Stimulated activated CD4-positive, alpha-beta T cell treated with anti-CD3 and anti-CD28 coated beads, Interleukin-1b, Interleukin-23, amount 100 ng/mL, for 1 hour (primary cell): ENCODE measurements at places on chromosomes 12 and 14.

GRCh38 chr12:5899675-5900074 lies 45.4 kb downstream of the ANO2 start:
- no peak for DNase-seq

DNA sequence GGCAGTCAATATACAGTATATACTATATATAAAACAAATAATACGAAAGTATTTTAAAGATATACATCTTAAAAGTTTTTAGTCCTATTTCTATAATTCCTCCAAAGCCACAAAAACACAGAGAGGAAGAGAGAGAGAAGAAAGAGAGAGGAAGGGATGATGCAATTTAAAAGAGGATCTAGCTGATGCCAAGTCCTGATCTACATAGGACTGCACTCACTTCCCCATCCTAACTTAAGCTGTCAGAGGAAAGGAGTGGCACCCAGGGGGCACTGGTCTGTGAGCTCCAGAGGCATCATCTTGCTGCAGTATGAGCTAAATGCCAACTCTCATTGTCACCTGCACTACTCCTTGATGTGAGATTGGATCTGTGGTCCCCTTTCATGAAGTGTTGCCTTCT lies 95.8 kb downstream of the C12orf42 start:
- DNase-seq, result no peak

DNA sequence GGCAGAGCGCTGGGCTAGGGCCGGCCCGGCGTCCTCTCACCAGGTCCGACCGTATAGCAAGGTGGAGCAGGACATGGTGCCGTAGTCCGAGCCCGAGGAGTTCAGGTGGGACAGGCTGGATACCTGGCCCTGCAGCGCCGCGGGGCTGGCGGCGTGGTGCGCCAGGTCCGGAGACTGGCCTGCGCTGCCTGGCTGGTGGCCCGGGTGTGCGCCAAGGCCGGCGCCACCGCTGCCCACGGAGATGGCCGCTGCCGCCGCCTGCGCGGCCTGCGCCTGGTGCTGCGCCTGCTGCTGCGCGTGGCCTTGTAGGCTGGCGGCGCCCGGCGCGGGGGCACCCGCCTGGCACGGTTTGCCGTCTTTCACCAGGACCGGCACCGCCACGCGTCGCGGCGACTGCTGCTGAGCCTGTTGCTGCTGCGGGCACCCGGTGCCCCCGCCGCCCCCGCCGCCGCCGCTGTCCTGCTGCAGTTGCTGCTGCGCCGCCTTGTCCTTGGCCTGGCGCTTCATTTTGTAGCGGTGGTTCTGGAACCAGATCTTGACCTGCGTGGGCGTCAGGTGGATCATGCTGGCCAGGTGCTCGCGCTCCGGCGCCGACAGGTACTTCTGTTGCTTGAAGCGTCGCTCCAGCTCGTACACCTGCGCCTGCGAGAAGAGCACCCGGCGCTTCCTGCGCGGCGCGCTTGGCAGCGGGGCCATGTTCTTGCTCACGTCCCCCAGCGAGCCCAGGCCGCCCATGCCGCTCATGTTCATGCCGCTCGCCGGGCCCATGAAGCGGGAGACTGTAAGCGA lies 2.6 kb downstream of the NKX2-1 start:
- DNase-seq, result no peak

- DNase-seq, result no peak
Measured at GRCh38 chr12:56143217-56143616, 9.2 kb upstream of the MYL6B start.

GRCh38 chr12:57518920-57519795 lies 1.2 kb downstream of the DDIT3 start:
- no peak for DNase-seq

- DNase-seq, result no peak
Measured at GRCh38 chr14:105470350-105471296, 4.0 kb upstream of the CRIP2 start.

DNA sequence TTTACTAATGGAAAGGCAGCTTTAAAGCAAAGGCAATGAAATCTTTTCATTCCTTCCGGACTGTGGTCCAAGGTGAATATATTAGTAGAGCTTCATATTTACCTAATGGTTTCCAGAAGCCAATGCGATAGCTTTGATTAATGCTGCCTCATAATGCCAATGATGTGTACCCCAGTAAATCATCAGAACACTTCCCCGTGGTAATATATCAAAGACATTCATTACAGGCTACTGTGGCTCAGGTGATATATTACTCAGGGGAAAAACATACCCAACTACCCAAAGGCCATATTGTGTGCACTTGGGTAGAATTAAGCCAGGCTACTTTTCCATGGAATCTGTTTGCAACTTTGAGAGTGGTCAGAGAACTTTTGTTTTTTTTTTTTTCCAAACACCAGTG lies 69.4 kb upstream of the DACT1 start:
- DNase-seq, result no peak

DNA sequence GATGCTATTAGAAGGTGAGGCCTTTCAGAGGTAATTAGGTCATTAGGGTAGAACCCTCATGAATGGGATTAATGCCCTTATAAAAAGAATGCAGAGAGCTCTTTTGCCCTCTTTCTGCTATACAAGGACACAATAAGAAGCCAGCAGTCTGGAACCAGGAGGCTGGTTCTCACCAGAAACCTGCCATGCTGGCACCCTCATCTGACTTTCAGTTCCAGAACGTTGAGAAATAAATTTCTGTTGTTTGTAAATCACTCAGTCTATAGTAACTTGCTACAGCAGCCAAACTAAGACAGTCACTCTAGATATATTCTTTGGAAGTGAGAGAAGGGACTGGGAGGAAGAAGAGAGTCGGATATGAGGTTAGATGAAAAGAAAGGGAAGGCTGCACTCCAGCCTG lies 125.0 kb upstream of the MYF6 start:
- DNase-seq, result no peak

- DNase-seq, result no peak
Measured at GRCh38 chr12:89856431-89856830, 147.8 kb upstream of the ATP2B1 start.

- DNase-seq, result no peak
Measured at GRCh38 chr12:71686658-71687025, 760 bp downstream of the TMEM19 start.

- no peak for DNase-seq
Measured at GRCh38 chr12:40175045-40175444, 49.8 kb upstream of the LRRK2 start.

DNA sequence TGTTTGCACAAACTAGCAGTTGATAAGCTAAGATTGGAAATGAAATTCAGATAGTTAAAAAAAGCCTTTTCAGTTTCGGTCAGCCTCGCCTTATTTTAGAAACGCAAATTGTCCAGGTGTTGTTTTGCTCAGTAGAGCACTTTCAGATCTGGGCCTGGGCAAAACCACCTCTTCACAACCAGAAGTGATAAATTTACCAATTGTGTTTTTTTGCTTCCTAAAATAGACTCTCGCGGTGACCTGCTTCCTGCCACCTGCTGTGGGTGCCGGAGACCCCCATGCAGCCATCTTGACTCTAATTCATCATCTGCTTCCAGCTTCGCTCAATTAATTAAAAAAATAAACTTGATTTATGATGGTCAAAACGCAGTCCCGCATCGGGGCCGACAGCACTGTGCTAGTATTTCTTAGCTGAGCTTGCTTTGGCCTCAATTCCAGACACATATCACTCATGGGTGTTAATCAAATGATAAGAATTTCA lies 335.6 kb downstream of the TMEM121 start:
- no peak for DNase-seq

GRCh38 chr14:52873694-52874093 lies 77.2 kb downstream of the FERMT2 start:
- no peak for DNase-seq

- DNase-seq, result no peak
Measured at GRCh38 chr12:26434299-26435068, 239.1 kb downstream of the SSPN start.

- DNase-seq, result no peak
Measured at GRCh38 chr12:116346741-116347140, 69.2 kb upstream of the MED13L start.

DNA sequence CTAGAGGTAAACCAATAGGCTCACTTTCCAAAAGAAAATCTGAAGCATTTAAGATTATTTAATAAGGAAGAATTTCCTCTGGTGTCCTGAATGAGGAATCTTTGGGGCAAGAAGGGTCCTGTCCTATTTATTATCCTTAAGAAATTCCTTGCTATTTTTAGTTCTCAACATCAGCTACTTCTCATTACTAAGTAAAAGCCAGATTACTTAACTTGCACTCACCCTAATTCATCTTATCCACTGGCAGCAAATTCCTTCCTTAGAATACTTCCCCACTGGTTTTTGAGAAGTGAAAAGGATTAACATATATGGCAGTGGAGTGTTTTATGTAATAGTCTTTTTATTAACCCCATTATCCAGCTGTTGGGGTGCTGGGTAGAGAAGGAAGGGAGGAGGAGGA lies 767.7 kb downstream of the DIO2 start:
- DNase-seq, result no peak

GRCh38 chr12:20383612-20384011 lies 15.3 kb downstream of the PDE3A start:
- DNase-seq, result no peak

DNA sequence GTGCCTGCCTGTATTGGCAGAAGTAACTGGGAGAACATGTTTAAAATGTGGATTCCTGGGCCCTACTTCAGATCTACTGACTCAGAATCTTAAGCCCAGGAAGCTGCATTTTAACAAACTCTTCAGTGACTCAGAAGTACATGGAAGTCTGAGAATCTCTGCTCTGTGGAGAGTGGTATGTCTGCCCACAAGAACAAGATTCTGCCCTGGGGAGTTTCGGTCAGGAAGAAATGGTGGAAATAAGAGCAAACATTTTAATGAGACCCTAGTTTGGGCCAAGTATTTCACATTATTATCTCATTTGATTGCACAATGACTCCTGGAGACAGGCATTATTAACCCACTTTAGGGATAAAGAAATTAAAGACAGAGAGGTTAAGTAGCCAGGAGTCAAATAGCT lies 8.2 kb downstream of the ALDH1L2 start:
- no peak for DNase-seq

- DNase-seq, result no peak
Measured at GRCh38 chr14:101127224-101127623, 223.7 kb upstream of the RTL1 start.

- no peak for DNase-seq
Measured at GRCh38 chr14:69346710-69347109, 51.4 kb downstream of the ERH start.

DNA sequence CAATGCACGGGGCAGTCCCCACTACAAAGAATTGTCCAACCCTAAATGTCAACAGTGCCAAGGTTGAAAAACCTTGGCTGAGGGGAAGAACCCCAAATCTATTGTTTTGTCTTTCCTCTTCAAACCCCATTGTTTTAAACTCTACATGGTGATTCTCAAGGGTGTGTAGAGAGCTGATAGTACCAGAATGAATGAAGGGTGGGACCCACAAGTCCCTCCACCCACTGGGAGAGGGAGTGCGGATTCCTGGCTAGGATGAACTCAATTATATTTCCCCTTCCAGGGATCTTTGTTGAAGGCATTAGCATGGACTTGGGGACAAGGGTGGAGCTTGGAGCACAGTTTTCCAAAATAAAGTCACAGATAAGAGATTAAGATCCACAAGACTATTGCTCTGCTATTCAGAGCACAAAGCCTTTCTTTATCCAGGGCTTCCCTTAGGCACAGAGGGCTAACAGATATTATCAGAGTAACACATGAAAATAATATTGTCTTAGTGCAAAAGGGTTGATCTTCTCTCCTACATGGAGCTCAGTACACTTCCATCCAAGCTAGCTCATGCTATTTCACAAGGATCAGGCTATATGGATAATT lies 755.1 kb upstream of the TBX3 start:
- DNase-seq, result no peak

DNA sequence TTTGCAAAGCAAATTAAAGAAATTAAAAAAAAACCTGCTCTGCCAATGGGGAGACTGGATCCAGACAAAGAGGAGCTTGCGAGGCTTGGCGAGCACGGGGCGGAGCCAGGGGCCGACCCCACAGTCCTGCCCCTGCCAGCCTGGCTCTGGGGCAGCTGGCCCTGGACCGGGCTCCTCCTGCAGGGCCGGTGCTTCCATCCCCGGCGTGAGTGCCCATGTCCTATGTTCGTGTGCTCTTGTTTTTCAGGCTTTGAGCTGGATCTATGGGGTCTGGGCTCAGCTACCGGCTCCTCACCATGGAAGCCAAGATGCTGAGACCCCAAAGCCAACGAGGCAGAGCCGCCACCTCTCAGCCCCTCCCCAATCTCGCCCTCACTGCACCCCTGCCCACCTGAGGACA lies 176.8 kb downstream of the KIF26A start:
- DNase-seq, result no peak

DNA sequence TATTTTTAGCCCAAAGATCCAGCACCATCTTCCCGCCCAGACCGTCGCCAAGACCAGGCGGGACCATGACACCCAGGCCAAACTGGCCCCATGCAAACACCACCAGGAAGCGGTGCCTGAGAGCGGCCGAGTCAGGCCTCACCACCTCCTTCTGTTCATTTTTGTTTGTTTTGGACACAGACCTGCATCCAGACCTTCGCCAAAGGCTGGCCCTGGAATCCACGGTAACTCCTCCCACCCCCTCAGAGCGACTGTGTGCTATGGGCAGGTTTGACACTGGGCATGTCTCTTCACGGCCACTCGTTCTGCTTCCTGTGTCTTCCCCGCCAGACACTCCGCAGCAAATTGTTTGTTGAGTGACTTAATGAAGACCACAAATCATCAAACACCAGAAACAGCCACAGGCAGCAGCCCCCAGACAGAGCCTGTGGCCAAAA lies 47.1 kb downstream of the NCOR2 start:
- DNase-seq, result no peak

GRCh38 chr14:59511916-59512575 lies 27.7 kb downstream of the JKAMP start:
- DNase-seq, result no peak

- no peak for DNase-seq
Measured at GRCh38 chr12:119325813-119326212, 8.7 kb upstream of the CCDC60 start.

DNA sequence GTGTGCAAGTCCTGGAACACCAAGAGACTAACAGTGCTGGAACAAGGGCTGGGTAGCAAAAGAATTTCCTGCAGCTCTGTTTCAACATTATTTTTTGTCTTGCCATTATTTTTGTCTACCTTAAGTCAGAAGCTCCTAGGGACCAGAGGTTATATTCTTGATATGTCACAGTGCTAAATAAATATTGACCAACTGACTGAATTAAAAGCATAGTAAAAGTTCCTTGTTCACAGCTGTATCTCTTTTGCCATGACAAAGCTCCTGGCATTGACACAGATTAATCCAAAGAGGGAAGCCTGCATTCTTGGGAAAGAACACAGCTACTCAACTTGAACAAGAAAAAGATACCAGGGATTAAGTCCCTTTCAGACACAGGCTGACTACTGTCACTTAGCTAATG lies 136.5 kb downstream of the SPTSSA start:
- no peak for DNase-seq

- no peak for DNase-seq
Measured at GRCh38 chr14:29637411-29637810, 290.2 kb downstream of the PRKD1 start.

GRCh38 chr12:104519190-104520019 lies 62.7 kb downstream of the CHST11 start:
- DNase-seq, result no peak

GRCh38 chr14:56895154-56895553 lies 84.9 kb upstream of the OTX2 start:
- no peak for DNase-seq

GRCh38 chr12:120247621-120248030 lies 17.9 kb downstream of the PXN start:
- DNase-seq, result no peak

GRCh38 chr14:101707863-101708620 lies 53.5 kb upstream of the PPP2R5C start:
- DNase-seq, result no peak

GRCh38 chr14:75232597-75232996 lies 46.0 kb upstream of the FOS start:
- peak; percentile 2 for DNase-seq
